CMK (cell line): ENCODE measurements at places on chromosomes 3 and 15.

DNA sequence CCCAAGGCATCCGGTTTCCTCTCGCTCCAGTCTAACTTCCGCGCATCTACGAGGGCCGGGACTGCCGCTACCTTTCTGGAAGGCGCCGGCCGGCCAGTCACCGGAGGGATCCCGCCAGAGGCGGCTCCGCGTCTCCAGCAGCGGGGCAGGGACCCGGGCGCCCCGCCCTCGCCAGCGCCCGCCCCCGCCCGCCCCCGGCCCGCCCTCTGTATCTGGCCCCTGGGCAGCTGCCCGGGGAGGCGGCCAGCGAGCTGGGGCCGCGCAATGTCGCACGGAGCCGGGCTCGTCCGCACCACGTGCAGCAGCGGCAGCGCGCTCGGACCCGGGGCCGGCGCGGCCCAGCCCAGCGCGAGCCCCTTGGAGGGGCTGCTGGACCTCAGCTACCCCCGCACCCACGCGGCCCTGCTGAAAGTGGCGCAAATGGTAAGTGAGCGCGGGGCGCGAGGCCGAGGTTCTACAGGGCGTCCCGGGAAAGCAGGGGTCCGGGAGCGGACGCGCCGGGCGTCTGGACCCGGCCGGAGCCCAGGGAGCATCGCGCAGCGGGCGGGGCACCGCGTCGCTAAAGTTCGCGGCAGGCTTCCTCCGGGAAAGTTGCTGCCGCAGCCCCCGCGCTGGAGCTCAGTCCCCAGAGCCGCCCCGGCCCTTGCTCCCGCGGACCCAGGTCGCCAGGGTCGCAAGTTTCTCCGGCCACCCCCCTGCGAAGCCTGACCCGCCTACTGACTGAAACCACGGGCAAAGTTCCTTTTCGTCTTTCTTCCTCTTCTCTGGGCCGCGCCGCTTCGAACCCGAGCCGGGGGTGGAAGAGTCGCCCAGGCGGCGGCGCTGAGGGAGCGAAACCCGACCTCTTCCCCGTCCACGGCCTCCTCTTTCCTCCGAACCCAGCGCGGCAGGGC is at the start of gene CMTM7:
Gene CMTM7 (plus strand): TSS at position 211 of the 893 bp plus-strand sequence. CDS start 54 bp downstream, at position 265.
- no peak for DNase-seq

DNA sequence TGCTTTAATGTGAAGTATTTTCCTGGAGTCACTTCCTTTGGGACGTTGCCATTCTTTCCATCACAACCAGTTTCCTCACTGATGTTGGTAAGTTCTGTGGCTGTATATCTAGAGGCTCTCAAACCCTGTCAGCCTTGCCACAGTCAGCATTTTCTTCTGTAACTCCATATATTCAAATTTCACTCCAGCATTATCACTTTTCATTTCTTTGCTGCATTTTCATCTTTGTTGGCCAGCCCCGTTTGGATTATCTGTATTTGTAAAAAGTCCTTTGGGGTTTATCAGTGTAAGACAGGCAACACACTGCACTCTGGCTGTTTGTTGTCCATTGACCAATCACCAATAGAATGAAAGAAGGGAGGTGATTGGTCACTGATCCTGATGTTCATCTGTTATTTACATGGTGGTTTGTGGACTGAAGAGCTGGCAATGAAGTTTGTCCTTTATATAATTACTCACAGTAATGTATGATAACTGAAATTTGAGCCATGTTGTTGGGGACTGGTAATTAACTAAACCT is 20.3 kb downstream of the GMPS start:
- no peak for DNase-seq

- no peak for DNase-seq
Observed at GRCh38 chr15:48781481-48782081, 29.3 kb downstream of the CEP152 start.

DNA sequence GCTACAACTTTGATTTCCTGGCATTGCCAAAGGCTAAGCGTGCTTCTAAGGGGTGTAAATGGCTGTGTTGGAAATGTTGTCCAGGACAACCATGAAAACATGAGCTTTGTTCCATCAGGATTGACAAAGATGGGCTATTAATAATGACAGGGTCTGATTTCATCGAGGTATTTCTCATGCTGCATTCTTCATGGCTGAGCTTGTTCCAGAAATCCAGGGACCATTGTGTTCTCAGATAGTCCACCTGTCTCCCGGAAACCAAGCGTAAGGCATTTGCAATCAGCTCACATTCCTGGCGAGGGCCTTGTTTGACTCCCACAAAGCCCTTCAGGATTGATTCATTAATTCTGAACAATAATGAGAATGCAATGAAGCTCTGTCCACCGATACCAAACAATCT is 111.3 kb downstream of the CD47 start:
- no peak for DNase-seq
